CD8-positive, alpha-beta memory T cell (primary cell): ENCODE measurements at places on chromosomes 6 and 20.

DNA sequence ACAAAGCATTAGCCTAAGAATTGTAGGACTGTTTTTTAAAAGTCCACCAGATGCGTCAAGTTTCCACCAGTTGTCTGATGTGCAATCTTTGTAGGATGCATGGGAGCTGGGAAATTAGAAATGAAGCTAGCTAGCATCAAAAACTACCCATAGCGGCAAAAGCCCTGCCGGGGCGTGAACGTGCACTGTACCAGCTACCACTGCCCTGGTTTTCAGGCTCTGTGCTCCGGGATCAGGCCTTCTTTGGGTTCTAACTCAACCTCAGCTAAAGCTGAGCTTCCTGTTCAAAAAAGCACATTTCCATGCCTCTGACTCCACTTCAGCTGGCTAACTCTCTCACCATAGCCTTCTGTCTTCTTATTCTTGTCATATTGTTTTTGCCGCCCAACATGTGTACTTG is 26.9 kb upstream of the FUCA2 start:
- no peak for DNase-seq

DNA sequence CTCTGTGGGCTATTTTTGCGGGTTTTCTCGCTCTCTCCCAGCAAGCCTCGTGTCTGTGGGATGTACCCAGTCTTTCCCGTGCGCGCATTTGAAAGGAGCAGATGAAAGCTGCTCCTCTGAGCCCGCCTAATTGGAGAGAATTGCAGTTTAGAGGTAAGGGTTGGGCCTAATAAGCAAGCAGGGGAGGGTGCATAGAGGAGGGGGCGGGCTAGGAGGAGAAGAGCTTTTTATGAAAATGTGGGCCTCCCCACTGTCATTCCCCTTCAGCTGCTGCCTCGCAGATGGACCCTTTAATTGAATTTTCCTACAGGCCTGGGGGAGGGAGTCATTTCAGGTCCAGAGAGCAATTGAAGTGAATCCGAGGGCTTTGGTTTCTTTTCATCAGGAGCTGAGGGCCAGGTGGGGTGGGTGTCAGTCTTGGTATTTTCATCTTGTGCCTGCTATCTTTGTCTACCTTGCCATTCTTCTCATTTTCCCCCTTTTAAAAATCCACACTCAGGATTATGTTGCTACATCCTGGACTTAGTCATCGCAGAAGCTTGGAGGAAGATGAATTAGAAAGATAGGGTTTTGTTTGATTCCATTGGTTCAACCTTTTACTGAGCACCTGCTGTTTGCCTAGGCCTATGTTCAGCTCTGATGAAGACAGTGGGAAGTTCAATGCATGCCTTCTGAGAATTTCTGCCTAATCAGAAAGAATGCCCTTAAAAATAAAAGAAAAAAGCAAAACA is 423.4 kb downstream of the CD83 start:
- no peak for DNase-seq

DNA sequence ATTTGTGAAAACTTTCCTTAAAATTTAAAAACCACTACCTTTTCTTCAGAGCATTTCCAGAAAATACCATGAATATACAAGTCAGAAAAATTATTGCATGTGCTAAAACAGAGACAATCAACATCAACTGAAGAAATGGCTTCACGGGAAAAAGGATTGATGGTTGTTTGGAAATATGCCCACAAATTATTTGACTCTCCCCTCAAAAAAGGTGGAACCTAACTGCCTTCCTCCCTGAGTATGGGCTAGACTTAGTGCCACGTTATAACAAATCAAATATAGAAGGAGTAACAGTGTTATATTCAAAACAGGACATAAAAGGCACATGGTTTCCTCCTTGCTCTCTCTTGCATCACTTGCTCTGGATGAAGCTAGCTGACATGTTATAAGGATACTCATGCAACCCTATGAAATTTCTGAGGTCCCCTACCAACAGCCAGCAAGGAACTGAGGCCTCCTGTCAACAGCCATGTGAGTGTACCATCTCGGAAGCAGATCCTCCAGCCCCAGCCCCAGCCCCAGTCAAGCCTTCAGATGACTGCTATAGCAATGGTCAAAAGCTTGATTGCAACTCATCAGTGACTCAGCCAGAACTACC is 8.4 kb downstream of the BTBD9 start:
- no peak for DNase-seq

GRCh38 chr6:73028893-73029450 is 196.3 kb downstream of the KHDC1L start:
- DNase-seq = no peak

- no peak for DNase-seq
Measured at GRCh38 chr6:22825210-22825609, 255.8 kb downstream of the HDGFL1 start.
